NCI-H510A treated with DMSO at 0.1 percent for 48 hours (cell line): ENCODE measurements at places on chromosomes 2 and 18.

DNA sequence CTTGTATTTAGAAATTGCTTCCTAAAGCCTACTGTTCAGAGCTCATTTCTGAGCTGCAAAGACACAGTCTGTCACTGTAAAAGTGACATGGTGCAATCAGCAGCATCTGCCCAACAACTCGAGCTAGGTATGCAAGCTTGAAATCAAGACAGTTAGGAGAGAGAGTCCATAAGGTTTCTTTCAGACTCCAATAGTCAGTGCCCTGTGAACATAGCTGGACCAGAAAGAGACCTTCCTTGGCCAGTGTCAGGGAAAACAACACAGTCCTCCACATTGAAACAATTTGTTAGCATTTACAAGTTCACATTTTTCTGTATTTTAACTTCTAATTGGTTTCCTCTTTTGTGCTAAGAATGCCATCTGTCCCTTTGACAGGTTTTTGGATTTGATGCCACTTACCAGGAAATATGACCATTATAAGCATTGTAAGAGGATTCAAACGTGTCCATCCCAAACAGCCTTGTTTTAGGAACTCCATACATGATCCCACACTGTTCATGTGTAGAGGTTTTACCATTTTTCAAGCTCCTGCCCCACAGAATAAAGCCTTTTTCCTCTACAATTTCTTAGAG, 8.9 kb upstream of the MYCN start:
- DNase-seq = no peak

GRCh38 chr2:233413559-233414272, 59.4 kb downstream of the DGKD start:
- peak; percentile 38 for DNase-seq

DNA sequence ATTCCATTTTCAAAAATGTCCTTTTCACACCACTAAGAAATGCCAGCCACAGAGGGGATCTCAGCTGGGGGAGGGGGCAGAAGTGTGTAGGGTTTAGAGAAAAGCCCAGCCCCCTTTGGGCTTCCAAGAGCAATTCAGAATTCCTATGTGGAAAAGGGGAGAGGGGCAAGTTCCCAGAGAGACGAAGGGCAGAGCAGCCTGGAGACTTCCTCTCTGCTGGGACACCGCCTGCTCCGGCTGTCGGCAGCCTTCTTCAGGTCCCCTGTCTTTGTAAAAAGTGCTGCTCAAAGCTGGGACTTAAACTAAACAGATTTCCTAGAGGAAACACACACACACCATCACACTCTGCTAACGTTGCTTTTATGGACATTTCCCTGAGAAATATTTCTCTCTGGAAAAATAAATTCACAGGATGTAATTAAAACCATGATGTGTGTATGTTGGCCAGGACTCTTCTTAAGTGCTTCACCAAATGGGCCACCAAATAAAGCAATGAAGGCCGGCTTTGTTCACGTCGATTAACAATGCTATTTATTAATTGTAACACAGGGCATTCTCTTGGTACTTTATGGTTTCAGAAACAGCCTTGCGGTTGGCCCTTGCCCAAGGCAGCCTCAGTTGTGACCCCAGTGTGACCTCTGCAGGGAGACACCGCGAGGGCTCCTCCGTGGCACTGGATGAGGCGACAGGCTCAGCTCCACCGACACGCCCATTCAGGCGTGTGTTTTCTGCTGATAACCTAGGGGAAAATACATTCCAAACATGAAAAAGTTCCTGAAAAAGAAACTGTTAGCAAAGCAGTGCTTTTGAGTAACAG, 5.6 kb upstream of the ASB1 start:
- DNase-seq = no peak

DNA sequence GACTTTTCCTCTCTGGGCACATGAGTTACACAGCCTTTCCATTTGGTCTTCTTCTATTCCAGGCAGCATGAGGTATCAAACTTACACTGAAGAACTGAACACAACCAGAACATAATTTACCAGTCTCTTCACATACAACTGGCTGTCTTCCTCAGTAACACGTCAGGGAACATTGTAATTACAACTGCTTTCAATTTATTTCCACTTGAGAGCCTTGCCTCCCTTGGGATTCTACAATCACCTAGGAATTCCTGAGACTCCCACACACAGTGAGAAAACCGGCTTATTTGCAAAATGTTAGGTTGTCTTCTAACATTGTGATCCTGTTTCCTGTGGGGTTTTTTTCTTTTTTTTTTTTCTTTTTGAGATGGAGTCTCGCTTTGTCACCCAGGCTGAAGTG, 149.9 kb downstream of the TMX3 start:
- DNase-seq = peak; percentile 51

GRCh38 chr18:10453806-10454680, at the start of gene APCDD1:
Gene APCDD1, plus strand, starts transcription at chr18:10454635. Its CDS starts 347 bp downstream, at chr18:10454982.
- DNase-seq = peak; percentile 8

DNA sequence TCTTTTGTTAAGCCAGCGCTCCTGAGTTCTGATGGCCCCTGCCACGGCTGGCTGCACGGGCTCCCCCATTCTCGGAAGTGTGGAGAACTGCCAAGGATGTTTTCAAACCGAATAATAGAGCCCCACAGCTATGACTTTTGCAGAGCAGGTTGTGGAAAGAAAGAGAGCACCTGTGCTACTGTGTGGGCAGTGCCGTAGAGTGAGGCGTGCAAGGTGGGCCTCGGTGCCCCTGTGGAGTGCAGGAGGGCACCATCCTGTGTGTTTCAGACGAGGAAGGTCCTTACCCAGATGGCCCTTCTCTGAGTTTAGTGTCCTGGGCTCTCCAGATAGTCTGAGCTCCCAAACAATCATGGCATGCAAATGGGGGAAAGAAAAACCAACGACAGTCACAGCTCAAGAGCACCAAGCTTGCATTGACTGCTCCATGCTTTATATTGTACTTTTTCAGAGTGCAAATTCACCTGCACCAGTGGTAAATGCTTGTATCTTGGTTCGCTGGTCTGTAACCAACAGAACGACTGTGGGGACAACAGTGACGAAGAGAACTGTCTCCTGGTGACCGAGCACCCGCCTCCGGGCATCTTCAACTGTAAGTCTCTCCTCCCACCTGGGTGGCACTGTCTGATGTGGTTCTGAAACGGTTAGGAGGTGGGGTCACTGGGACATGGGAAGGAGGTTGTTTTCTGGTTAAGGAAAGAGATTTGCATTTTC, 219.4 kb downstream of the LDLRAD4 start:
- DNase-seq = no peak

GRCh38 chr2:130319536-130319935, 23.2 kb upstream of the IMP4 start:
- DNase-seq = no peak

GRCh38 chr2:183089192-183089851, 10.8 kb downstream of the DUSP19 start:
- DNase-seq = no peak

- no peak for DNase-seq
Measured at GRCh38 chr2:171325886-171326585, 107.8 kb downstream of the METTL8 start.

DNA sequence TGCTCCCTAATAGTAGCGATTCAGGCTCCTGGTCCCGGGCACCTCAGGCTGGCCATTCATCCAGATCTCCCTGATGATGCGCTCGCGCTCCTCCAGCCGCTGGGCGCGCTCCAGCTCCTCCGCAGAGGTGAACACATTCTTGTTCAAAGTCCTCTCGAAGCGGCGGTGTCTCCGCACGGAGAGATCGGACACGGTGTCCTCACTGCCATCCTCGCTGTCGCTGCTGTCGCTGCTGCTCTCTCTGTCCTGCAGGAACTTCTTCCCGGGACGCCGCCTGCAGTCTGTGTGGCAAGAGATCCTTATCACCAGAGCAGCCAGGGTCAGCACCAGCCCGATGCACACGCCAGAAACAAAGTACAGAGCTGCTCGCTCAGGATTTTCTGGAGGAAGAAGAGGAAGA, 67.5 kb downstream of the EVA1A start:
- DNase-seq = no peak

GRCh38 chr2:45469314-45470099, 141.6 kb downstream of the SRBD1 start:
- DNase-seq = peak; percentile 47

GRCh38 chr18:23415515-23415914, 37.6 kb upstream of the RIOK3 start:
- DNase-seq = no peak
